Occipital lobe (tissue), 3 donors: ENCODE measurements at places on chromosomes 5 and 9.

GRCh38 chr9:72453797-72454196, 67.6 kb upstream of the TMC1 start:
- DNase-seq: no peak

DNA sequence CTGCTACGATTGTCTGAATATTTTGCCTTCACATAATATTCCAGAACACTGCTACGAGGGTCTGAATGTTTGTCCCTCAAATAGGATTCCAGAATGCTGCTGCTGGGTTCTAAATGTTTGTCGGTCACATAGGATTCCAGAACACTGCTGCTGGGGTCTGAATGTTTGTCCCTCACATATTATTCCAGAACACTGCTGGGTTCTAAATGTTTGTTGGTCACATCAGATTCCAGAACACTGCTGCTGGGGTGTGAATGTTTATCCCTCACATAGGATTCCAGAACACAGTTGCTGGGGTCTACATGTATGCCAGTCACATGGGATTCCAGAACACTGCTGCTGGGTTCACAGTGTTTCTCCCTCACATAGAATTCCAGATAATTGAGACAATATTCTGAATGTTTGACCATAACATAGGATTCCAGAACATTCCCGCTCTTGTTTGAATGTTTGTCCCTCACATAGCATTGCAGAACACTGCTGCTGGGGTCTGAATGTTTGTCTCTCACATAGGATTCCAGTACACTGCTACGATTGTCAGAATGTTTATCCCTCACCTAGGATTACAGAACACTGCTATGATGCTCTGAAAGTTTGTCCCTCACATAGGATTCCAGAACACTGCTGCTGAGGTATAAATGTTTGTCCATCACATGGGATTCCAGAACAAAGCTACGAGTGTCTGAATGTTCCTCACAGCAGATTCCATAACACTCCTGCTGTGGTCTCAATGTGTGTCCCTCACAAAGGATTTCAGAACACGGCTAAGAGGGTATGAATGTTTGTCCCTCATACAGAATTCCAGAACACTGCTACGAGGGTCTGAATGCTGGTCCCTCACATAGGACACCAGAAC, 201.8 kb downstream of the FOXD4L6 start:
- DNase-seq: no peak

GRCh38 chr5:38562444-38563210, 6.2 kb upstream of the LIFR start:
- DNase-seq: no peak

DNA sequence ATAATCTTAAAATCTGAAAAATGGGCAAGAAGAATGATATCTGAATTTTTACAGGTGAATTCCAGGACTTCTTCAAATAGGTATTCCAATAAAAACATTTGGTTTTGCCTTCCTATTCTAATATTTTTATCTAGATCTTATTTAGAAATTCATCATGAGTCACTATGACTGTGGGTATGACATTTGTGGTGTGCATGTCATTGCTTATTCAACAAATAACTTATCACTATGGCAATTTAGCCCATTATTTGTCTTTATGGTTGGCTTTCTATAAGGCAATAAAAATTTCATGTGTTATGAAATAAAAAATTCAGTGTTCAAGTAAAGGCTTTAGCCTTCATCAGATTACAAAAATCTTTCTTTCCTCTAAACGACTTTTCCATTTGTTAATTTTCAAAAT, 1139.6 kb upstream of the NUDT12 start:
- DNase-seq: no peak

DNA sequence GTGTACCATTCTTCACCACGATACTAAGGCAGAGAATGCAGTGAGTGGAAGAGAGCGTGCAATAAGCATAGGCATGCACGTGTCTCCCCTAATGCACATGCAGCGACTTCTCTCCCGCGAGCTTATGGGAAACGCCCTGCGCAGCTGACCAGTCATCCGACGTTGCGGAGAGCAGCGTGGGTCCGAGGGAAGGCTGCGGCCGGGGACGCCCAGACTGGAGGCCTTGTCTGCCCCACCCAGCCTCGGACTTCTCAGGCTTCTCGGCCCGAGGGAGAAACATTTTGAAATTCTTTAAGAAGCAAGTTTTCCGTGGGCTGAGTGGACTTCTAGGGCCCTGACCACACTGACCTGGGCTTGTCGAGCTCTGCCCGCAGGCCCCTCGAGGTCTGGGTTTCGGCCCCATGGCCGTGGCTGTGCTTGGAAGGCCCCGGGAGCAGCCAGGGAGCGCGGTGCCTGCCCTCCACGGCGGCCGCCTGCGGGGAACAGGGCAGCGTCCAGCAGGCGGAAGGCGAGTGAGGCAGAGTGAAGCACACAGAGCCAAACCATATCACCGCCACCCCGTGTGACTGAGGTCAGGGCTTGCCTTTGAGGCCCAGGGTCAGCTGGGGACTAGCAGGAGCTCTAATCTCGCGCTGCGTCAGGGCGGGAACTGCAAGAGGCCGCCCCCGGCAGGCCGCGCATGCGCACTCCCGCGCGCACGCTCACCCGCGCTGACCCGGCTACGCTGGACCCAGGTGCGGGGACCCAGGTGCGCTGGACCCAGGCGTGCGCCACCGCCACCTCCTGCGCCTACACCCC, 60.0 kb upstream of the IRX1 start:
- no peak for DNase-seq

- DNase-seq: no peak
These were observed 55.0 kb upstream of the BNC2 start for GRCh38 chr9:16925426-16925825.

DNA sequence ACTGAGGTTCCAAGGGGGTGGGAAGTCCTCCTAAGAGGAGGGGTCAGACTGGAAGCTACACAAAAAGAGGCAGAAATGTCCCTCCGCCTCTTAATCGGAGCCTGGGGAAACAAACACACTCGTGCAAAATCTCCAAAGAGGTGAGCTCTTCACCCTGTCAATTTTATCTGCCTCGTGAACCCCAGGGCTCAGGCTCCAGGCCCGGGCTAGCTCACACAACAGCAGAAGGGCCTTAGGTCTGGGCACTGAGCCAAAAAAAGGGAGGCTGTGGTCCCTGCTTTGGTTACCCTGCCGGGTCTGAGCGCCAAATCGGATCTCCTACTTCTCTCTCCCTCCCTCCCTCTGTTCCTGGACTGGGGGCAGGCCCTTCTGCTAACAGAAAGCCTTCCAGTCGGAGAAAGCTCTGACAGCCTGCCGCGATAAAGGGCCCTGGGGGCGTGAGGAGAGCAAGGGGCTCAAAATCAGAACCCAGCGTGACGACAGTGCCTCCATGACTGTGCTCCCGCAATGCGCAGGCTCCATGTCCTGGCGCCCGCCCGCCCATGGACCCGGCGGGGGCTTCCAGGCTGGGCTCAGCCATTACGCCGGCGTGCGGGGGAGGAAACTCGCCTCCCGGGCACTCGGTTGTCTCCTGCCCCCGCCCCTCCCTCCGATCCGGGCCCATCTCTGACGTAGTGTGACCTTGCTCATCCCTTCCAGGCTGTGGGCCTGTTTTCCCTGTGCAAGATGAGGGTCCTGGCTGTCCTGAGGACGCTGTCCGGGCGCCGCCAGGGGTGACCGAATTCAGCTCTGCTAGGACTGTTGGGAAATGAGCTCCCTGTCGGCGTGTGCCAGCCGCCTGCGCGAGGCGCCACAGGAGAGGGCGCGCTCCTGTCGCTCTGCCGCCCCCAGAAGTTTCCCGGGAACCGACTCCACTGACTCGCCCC, 865 bp upstream of the SLC22A4 start:
- DNase-seq: peak; percentile 88
